ENCODE measurements at places on chromosomes 4 and X.

DNA sequence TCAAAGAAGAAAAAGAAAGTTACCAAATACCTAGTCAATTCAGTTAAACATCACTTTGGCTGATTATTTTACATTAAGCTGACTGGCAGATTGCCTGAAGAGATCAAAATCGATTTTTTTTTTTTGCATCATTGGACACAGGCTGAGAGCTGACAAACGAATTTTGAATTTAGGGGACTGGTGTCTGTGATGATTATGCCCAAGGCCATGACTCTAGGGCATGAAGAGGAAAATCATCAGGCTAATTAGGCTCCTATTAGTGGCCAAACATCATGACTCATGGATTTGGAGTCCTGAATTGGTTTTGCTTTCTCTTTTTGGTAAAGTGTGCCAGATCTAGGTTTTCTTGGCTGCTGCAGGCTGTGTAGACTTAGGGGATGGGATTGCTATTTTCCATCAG, 829.3 kb upstream of the LCORL start:
- DNase-seq = no peak

GRCh38 chr4:169295822-169296221, 25.1 kb upstream of the SH3RF1 start:
- no peak for DNase-seq

GRCh38 chrX:134782796-134783195, 124.5 kb upstream of the PLAC1 start:
- DNase-seq = no peak

DNA sequence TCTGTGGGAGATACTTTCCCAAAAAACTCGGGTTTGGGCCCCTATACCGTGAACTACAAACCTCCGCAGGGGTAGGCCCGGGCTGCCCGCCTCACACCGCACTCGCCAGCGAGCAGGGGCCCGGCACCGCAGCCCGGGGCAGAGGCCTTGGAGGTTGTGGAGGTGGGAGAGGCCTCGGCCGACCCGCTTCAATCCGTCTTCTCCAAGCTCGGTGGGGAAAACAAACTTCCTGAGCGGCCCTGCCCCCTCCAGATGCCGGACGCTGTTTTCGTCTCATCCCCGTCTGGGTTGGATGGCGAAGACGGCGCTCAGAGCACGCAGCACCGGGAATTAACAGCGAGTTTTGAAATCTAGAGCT, 442 bp upstream of the MCUB start:
- peak; percentile 24 for DNase-seq

GRCh38 chr4:32929796-32930699, 2209.9 kb downstream of the PCDH7 start:
- DNase-seq = no peak

DNA sequence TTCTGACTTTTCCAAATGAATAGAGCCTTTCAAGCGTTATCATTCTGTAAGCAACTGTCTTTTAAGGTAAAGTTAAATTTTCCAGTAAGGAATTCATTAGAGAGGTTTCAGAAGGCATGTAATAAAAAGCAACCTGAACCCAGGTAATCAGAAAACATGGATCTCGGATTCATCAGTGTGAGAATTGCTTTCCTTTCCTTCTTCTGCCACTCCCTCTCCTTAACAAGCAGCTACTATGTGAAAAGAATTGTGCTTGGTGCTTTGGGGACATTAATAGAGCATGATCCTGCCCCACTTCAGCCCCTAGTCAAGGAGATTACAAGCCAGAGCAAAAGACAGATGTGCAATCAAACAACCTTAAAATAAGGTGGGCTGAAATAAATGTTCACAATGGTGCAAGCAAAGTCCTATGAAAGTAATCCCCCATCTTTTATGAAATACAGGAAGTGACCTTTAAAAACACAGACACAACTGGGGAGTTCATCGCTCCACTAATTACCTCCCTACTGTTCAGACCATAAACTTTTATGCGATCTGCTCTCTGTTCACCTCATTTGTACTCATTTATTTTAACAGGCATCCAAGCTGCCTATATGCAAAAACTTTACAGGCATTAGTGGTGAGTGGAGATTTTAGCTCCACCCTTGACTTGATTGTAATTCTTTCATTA, 122.9 kb upstream of the RASGEF1B start:
- no peak for DNase-seq

GRCh38 chr4:6992728-6993677, 50.2 kb upstream of the TADA2B start:
- no peak for DNase-seq

DNA sequence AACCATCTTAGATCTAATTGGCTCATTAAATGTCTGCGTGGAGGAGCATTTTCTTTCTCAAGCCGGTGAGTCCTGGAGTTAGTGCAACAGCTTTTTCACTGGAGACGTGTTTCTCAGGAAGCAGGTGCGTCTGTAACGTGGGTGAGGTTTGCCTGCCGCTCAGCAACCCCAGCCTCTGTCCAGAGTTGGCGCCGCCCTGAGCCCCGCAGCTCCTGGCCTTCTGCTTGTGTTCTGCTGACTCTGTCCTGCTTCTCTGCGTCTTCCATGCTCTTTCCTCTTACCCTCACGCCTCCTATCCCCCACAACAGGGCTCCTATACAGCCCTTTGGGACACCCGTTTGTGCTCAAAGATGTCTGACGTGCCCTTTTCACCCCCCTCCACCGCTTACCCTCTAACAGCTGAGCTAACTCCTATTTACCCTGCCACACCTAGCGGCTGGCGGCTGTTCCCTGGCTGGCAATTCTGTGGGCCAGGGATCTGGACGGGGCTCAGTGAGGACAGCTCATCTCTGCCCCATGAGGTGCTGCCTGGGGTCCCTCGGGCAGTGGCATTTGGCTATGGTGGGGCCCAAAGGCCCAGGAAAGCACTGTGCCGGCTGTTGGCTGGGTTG, 18.8 kb downstream of the DOK7 start:
- no peak for DNase-seq

GRCh38 chr4:85929961-85930665, 429.7 kb downstream of the MAPK10 start:
- no peak for DNase-seq

GRCh38 chr4:7795983-7796382, 143.7 kb downstream of the AFAP1 start:
- DNase-seq = no peak

DNA sequence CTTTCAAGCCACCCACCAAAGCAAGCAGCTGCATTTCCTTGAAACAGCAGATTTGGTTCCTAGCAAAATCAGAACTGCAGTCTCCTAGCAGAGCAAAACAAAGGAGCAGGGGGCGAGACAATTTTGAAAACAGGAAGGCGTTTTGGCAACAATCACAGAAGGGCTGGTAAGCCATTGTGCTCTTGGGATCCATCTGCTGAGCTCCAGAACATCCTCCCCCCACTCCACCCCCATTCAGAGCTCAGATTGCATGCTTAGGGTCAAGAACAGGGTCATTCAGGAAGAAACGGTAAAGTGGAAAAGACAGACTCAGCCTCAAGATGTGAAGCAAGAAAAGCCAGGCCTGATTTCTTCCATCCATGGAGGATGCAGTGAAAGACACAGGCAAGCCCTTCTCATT, 7.6 kb upstream of the PCDH19 start:
- no peak for DNase-seq

DNA sequence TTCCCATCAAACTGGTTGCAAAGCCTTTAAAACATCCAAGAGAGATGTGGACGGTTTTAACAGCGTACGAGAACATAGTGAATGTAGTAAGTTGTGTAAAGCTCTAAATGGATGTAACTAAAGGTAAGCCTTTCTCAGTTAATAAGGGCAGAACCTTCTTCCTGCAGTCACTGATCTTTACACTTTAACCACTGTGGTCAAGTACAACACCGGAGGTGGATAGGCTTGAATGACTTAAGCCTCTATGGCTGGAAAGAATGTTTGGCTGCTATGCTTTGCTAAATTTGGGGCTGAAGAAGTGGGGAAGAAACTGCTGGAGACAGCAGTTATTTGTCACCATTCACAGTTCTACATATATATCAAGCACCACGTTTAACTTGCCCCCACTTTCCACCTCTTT, 285.1 kb upstream of the FMR1 start:
- no peak for DNase-seq

DNA sequence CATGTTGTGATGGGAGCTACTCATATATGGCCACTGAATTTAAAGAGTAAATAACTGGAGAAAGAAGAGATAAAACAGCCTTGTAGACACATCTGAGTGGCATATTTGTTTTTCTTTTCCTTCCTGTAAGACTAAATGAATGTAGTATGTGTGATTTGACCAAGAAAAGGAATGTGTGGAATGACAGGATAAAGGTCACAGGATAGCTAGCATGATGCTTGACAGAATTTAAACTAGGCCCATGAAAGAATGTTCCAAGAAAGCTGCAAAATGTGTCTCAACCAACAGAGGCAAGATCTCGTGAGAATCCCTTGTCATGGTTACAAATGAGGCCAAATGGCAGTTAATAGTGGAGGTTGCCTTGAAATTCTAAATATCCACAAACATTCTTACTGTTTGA, 137.0 kb downstream of the KCNIP4 start:
- no peak for DNase-seq

DNA sequence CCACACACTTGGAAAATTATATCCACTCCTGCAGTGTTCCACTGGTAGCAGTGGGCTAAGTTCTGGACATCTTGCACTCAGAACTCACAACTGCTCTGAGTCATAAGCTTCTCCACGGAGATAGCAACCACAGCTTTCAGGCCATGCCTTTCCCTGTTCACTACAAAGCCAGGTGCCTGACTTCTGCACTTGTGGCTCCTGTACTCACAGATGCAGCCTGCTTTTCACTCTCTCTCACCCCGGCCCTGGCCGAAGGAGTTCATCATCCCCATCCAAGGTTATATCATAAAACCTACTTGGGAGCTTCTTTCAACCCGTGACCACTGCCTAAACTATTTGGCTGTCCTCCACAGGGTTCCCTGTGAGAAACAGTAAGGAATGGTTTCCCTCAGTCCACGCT, 999.4 kb downstream of the GLUD2 start:
- DNase-seq = no peak

- DNase-seq = no peak
These were observed 3.9 kb upstream of the HPGDS start for GRCh38 chr4:94346541-94346940.

DNA sequence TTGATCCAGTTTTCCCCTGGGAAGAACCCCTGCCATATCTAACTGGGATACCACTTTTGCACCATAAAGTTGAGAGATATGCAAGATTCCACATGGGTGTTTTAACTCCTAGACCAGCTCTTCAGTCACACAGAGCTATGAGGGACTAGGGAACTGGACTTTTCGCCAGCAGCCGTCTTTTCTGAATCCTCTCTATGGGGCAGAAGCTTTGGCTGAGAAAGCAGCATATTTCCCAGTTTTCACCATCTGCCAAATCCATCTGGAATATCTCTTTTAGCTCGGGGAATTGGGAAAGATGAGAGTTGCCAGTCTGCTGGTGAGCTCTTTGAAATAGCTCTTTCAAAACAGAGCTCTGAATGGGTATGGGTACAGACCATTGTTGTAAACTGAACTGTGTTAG, 20.9 kb downstream of the APOOL start:
- DNase-seq = no peak

GRCh38 chr4:20666012-20666860, 34.0 kb upstream of the PACRGL start:
- no peak for DNase-seq

GRCh38 chr4:112289407-112290253, 3.9 kb upstream of the TIFA start:
- no peak for DNase-seq

- DNase-seq = no peak
These were observed 399.5 kb downstream of the NKX6-1 start for GRCh38 chr4:84099599-84099998.

DNA sequence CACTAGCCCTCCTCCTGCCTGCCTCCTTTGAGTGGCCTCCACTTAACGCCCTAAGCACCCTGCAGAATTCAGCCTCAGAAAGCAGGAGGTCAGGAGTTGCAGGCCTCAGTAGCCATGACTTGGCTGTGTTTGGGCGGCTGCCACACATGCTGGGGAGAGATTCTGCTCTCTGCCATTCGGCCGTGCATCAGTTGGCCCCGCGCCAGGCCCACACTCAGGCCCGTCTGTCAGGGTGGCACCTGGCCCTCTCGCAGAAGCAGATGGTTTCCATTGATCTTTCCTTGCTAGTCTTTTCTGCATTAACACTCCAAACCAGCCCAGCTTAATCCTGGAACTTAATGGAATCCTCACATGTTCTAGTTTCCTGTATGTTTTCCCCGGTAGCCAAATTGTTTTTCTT, 30.7 kb upstream of the ATP6AP2 start:
- no peak for DNase-seq

GRCh38 chr4:24799544-24800324, 4.4 kb downstream of the SOD3 start:
- no peak for DNase-seq

DNA sequence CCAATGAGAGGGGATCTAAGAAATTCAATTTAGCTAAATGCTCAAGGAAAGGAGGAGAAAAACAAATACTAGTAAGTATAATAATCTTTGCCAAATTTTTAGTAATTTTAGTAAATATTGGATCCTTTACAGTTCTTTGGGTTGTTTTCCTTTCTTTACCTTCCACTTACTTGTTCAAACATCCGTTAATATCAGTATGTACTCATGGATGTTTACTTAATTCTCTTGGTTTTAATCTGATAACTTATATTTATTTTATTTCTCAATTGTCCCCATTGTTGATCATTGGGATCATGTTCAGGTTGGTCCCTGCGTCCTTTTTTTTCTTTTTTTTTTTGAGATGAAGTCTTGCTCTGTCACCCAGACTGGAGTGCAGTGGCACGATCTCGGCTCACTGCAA, 46.9 kb downstream of the SPIN2B start:
- no peak for DNase-seq

GRCh38 chr4:71283642-71284257, 55.1 kb upstream of the SLC4A4 start:
- no peak for DNase-seq

DNA sequence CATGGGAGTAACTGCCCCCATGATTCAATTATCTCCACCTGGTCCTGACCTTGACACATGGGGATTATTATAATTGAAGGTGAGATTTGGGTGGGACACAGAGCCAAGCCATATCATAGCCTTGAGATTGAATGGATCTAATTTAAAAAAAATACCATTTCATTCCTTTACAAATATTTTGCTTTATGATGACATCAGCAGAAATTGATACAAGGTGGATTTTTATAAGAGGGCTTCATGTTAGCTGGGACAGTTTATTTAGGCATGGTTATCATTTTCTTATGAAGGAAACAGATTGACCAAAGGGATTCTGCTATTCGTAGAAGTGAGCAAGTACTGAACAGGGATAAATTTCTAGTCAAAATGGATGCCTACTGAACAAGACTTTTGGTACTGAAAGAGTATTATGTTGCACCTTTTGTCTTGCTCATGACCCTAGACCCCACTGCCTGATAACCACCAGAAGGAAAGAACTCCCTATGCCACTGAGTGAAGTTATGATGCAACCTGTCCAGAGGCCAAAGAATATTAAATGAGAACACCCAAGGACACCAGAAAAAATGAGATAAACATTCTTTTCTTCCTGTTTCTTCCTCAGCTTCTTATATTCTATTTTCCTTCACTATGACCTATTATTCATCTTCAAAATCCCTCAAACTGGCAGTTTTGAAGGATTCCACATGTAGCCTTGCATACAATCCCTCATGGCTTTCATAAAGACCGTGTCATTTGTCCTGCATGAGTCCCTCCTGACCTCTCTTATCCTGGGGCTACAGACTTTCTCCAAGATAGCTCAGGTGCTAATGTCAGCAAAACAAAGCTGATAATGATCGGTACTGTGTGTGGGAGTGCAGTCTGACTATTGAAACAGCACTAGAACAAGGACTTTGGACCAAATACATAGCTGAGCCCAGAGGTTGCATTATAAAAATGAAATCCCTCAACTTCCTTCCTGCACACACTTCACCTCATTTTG, 118.3 kb downstream of the AFF2 start:
- no peak for DNase-seq

GRCh38 chr4:110467400-110467799, 8.6 kb upstream of the ENPEP start:
- DNase-seq = no peak

- no peak for DNase-seq
These were observed 2.0 kb downstream of the ARSJ start for GRCh38 chr4:113977526-113977855.

Measured in CD8-positive, alpha-beta memory T cell (primary cell).